ENCODE measurements at places on chromosomes 16 and 17.

DNA sequence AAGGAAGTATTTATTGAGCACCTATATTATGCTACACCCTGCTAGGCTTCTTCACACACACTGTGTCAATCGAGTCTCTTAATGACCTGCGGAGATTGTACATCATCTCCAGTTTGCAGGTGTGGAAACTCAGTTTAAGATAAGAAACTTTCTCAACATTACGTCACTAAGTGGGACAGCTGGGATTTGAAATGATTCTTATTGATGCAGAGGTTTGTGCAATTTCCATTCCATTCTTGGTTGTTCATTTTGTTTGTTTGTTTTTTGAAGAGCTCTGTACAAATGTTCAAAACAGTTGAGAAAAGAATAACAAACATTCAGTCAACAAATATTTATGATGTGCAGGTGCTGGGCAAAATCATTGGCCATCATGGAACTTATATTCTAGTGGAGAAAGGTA is 84.8 kb downstream of the MAP2K6 start:
- DNase-seq: no peak

- DNase-seq: no peak
Measured at GRCh38 chr16:60636117-60636516, 1400.1 kb downstream of the CDH8 start.

DNA sequence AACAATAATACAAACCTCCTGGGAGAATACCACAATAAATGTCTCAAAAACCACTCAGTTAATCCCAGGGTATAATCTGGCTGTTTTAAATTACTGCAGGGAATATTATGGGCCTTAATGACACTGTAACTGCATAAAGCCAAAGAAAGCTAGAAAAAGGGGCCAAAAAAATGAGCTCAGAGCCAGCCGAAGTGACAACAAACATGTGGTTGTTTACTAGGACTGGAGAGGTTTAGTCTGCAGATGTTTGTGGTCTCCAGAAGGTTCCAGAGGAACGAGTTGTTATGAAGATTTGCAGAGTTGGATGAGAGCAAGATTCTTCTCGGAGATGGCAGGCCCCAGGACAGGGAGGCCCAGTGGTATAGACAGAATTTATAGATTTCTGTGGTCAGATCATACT is 97.1 kb upstream of the AKTIP start:
- DNase-seq: peak; percentile 94

GRCh38 chr16:11175787-11176341 is 80.1 kb downstream of the SOCS1 start:
- no peak for DNase-seq

DNA sequence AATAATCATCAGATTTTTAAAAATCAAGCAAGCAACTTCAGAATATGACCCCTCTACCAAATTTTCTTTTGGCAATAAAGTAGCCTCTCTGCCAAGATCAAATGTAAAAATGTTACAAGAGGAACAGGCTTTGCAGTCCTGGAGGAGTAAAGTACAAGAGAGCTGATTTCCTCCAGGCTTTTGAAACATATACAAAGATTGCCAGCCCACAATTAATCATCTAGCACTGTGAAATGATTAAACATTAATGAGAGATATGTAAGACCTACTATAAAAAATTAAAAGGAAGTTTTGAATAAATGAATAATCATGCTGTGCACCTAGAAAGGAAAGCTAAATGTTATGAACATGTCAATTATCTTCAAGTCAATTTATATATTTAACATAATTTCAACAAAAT is 26.3 kb downstream of the TXNDC11 start:
- DNase-seq: no peak

DNA sequence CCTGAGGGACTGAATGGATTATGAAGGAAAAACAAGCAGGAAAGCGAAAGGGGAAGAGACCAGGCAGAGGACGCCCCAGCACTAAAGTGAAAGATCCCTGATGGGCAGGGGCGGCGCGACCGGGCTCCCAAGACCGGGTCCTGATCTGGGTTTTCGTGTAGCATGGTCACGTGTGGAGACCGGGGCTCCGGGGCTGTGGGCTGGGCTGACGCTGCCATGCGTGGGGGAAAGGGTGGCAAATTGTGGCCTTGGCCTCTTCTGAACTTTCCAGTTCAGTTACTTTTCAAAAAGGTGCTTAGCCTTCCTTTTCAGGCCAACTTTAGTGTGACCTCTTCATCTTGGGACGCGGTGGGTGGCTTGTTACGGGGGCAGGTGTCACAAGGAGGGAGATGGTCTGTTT is 57.5 kb downstream of the METRNL start:
- DNase-seq: no peak

DNA sequence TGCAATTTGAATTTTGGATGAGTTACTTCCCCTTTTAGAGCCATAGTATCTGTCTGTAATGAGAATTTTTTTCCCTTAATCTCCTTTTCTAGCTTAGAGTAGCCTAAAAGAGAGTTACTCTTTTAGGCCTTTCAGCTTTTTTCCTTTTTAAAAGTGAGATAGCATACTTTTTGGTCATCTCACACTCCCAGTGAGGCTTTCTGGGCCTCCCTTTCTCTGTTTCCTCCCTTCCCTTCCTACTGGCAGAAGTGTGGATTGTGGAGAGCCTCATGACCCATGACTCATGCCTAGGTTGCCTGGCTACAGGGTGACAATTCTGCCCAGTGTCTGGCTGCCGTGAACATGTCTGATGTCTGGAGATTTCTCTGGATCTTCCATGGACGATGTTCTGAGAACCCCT is 15.2 kb downstream of the KRT23 start:
- no peak for DNase-seq

GRCh38 chr17:73201215-73202069 is 8.6 kb downstream of the COG1 start:
- no peak for DNase-seq

DNA sequence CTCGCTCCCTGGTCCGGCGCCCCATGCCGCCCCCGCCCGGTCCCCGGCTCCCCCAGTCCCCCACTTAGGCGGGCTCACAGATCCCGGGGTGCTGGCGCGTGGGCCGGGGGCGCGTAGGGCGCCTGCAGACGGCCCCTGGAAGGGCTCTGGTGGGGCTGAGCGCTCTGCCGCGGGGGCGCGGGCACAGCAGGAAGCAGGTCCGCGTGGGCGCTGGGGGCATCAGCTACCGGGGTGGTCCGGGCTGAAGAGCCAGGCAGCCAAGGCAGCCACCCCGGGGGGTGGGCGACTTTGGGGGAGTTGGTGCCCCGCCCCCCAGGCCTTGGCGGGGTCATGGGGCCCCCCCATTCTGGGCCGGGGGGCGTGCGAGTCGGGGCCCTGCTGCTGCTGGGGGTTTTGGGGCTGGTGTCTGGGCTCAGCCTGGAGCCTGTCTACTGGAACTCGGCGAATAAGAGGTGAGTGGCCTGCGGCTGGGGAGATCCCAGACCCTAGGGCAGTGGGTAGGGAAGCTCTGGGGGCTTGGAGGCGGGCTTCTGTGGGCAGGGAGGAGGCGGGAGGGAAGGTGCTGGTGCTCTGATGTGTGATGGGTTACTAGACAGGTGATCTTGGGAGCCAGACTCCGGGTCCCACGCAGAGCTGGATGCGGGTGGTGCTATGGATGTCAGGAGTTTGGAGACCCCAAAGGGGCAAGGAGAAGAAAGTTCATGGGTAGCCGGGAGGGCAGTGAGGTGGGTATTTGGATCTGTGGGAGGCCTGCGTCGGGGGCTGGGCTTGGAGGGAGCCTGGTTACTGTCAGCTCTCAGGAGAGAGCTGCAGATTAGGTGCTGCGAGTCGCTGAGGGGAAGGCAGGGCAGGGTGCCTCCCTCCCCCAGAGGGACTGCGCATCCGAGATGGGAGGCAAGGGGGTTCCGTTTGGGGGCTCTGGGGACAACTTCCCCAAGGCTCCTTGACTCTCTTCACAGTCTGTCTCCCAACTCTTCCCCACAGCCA is 560 bp downstream of the EFNB3 start:
- DNase-seq: no peak

- no peak for DNase-seq
Measured at GRCh38 chr16:24035127-24035842, 199.5 kb downstream of the PRKCB start.

GRCh38 chr16:85662976-85663830 is 25.6 kb downstream of the GINS2 start:
- DNase-seq: no peak

GRCh38 chr16:64397042-64397441 is 724.8 kb downstream of the CDH11 start:
- DNase-seq: no peak

DNA sequence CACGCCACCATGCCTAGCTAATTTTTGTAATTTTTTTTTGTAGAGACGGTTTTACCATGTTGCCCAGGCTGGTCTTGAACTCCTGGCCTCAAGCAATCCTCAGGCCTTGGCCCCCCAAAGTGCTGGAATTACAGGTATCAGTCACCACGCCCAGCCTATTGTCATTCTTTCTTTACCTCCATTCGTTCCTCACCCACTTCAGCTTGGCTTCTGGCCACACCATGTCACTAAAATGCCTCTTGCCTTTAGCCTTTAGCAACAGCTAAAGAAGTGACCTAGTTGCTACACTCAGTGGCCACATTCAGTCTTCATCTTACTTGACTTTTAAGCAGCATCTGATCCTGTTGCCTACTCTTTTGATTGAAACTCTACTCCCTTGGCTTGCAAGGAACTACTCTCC is 3.6 kb upstream of the LRRC75A start:
- DNase-seq: no peak

All from skin of body (tissue), 3 donors.